Sigmoid colon (tissue), 7 donors: ENCODE measurements at places on chromosomes 2 and 18. TPM values are rescaled to one million over a fixed set of nuclear protein-coding genes. Genes with fewer than 3 reads are reported as not detected.

Gene EN1
- polyA plus RNA-seq: not detected

DNA sequence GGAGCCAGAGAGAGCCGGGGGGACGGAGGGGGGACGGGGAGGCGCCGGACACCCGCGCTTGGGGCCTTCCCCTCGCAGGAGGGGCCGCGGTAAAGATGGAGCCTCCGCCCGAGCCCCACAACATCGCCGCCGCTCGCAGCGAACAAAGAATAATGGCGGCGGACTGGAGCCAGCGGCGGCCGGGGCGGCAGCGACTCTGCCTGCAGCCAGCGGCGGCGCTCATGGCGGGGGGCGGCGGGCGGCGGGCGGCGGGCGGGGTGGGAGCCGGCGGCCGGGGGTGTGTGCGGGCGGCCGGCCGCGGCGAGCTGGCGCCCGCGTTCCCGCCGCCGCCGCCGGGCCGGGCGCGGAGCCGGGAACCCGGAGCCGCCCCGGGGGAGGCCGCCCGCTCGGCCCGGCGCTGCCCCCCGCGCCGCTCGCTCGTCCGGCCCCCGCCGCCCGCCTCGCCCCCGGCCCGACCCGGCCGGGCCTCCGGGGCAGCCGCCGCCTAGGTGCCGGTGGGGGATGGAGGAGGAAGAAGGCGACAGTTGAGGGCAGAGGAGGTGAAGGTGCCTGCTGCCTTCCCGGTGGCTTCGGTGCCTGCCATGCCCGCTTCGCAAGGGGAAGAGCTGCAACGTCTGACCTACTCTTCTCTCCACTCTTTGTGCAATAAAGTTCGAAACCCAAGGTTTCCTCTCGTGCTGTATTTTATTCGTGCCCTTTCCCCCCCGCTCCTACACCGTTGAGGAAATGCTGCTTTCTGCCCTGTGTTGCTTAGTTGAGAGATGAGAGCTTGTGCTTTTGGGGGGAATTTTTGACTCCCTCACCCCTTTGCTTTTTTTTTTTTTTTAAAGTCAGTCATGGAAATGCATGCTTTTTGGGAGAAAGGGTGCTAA is 634 bp downstream of the CREB1 start:
- peak; percentile 77 for DNase-seq

DNA sequence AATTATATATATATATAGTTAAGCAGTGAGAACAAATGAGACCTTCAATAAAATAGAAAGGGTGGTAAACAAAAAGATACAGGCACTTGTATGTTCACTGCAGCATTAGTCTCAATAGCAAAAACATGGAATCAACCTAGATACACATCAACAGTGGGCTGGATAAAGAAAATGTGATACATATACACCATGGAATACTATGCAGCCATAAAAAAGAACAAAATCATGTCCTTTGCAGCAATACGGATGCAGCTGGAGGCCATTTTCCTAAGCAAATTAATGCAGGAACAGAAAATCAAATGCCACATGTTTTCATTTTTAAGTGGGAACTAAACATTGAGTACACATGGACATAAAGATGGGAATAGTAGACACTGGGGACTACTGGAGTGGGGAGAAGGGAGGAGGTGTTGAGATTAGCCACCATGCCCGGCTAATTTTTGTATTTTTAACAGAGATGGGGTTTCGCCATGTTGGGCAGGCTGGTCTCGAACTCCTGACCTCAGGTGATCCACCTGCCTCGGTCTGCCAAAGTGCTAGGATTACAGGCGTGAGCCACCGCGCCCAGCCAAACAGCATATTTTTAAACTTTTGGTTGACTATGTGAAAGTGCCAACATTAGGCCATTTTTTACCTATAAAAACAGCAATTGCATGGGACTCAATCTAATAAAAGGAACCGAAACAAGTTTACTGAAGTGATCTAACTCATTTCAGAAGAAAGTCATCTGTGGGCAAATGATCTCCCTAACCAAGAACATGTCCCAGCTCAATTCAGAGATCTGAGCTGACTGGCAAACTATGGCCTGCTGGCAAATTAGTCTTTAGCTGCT is 23.7 kb downstream of the ICA1L start:
- DNase-seq: no peak

DNA sequence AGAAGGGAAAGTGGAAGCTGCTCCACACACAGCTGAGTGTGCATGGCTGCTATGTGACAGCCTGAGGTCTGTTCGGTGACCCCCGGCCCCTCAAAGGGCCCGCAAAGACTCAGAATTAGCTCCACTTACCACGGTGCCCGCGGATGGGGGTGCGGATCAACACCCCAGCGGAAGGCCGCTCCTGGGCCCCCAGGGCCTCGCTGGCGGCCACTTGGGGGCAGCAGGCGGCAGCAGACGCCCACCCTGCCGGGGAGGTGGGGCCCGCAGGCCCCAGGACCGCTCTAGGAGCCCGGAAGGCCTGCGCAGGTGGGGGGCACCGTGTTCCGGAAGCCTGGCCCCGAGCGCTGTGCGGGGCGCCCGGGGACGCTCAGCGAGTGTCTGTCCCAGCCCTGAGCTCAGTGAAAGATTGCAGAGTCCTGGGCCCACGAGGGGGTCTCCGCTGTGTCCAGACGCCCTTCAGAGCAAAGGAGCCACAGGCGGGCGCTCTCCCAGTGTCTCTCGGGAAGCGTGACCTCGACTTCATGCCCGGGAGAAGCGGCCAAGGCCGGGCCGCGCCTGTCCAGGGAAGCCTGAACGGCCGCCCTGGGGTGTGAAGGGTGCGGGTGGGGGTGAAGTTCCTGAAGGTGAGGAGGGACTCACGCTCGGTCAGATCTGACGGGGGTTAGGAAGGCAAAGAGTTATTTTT is 118.7 kb downstream of the VAPA start:
- no peak for DNase-seq
